ENCODE measurements at places on chromosomes 5 and 9.

DNA sequence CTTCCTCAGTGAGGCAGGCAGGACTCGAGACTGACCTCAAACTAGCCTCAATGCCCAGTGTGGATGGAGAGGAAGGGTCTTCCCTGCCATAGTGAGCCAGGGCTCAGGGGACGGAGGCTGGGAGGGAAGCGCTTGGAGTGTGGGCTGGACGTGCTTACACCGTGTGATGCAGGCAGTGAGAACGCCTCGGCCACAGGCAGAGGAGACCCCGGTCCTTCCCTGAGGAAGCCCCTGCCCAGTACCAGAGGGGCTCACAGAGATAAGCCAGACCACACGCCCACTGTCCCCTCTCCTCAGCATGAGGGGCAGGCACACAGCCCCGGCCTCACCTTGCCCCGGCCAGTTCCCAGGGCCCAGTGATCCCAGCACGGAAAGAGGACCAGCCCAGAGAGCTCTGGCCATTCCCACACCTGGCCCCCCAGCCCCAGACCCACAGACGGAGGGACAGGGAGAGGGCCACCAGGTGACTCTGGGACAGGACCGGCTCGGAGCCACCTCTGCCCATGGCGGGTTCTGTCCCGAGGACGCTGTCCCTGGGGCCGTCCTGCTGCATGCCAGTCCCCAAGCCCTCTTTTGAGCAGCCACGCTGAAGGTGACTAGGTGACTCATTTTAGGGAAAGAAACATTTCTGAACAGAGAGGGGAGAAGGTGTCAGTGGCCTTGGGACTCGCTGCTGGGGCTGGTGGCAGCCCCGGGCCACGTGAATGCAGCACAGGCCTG lies 6.0 kb upstream of the NSMF start:
- no peak for DNase-seq

DNA sequence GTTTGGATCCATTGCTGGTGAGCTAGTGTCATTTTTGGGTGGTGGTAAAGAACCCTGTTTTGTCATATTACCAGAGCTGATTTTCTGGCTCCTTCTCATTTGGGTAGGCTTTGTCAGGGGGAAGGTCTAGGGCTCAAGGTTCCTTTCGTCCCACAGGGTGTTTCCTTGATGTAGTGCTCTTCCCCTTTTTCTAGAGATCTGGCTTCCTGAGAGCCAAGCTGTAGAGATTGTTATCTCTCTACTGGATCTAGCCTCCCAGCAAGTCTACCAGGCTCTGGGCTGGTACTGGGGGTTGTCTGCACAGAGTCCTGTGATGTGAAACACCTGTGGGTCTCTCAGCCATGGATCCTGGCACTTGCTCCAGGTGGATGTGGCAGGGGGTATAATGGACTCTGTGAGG lies 145.9 kb downstream of the HINT1 start:
- DNase-seq, result no peak

- no peak for DNase-seq
These were observed 5.8 kb downstream of the MACROH2A1 start for GRCh38 chr5:135393229-135393628.

- peak; percentile 65 for DNase-seq
These were observed 120.5 kb downstream of the FBXL7 start for GRCh38 chr5:15620501-15620900.

DNA sequence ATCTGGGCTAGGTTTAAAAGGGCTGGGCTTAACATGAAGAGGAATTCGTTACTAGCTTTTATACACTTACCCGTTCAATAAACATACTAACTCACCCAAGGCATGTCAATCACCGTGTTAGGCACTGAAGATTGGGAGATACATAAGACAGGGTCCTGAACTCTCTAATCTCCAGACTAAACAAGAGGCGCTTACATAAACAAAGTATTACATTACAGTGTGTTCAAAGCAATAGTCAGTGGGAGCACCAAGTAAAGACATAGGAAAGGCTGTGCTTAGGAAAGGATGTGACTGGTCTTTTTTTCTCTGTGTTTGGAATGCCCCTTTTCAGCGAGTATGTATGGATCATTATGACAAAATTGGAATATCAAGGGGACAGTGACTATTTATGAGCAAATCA lies 203.6 kb upstream of the ADRA1B start:
- peak; percentile 4 for DNase-seq

GRCh38 chr9:83508067-83508466 lies 30.1 kb downstream of the FRMD3 start:
- DNase-seq, result no peak

- DNase-seq, result no peak
These were observed 34.2 kb upstream of the SUB1 start for GRCh38 chr5:32551194-32551593.

GRCh38 chr5:117792476-117792875 lies 1195.9 kb downstream of the DTWD2 start:
- no peak for DNase-seq

DNA sequence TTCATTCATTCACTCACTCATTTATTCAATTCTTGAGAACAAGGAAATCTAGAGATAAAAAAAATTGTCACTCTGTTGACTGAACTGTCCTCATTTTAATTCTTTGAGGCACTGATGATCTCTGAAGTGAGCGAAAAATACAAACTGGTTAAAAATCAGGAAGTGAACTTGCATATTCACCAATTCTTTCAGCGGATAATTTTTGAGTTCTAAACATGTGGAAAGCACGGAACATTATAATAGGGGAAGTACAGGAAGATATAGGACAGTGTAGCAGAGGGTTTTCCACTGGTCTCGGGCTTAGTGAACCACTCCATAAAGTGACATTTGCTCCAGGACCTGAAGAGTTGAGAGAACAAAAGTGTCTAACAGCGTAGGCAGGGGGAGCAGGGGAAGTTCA lies 169.5 kb downstream of the TLR4 start:
- DNase-seq, result no peak

GRCh38 chr5:1413211-1413610 lies 32.0 kb downstream of the SLC6A3 start:
- no peak for DNase-seq

GRCh38 chr5:138468966-138469539 lies 3.8 kb downstream of the EGR1 start:
- DNase-seq, result peak; percentile 79

DNA sequence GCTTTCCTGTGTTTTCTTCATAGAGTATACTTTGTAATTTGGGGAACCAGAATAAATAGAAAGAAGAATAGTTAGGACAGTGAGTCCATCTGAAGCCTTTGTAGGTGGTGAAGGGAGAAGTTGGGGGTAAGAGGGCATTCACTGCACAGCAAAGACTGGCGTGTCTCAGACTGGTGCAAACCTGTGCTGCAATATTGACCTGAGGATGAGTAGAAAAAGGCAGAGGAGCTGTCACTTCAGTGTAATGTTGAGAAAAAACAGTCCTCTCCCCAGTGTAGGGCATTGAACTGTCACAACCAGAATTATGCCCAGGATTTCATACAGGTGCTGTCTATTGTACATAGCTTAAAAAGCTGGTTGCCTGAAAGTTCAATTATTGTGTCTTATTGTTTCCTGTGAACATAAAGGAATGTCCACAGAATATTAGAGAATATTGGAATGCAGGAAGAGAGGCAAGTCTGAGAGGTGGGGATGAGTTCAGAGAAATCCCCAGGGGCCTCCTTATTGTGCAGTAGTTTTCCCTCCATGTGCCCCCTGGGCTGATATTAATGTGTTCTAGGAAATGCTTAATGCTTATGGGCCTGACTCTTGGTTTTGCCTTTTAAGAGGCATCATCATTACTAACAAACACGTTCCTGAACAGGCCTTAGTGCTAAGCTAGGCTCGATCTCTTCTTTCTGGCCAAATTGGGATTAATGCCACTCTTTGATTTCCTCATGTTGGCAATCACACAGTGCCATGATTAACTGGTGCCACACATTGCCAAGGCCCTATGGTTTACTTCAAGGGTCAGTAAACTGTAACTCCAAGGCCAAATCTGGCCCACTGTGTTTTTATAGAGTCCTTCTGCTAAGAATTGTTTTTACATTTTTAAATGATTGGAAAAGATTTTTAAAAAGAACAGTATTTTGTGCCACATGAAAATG lies 34.0 kb downstream of the DAPK1 start:
- no peak for DNase-seq

GRCh38 chr5:72351376-72351775 lies 31.2 kb downstream of the PTCD2 start:
- no peak for DNase-seq

DNA sequence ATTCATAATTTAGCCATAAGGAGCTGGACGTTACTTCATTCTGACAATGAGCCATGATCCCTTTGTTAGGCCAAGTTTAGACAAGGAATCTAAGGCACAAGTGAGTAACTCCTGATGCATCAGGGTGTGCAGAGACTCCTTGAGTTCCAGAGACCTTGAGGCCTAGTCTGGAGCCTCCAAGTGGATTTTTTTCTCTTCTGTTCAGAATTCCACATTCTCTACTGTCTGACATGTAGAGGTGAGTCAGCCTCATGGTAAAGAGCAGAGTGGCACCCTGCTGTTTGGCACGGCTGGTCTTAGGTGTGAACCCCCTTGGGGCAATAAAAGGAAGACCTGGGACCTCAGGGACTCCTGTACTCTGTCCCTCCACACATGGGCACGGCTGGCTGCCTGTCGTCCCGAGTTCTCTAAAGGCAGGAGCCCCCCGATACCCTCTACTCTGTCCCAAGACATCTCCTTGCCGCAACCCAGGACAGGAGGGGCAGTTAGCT lies 22.0 kb upstream of the TGFBI start:
- DNase-seq, result peak; percentile 50

- DNase-seq, result no peak
These were observed 26.4 kb downstream of the TNFAIP8 start for GRCh38 chr5:119382169-119382568.

DNA sequence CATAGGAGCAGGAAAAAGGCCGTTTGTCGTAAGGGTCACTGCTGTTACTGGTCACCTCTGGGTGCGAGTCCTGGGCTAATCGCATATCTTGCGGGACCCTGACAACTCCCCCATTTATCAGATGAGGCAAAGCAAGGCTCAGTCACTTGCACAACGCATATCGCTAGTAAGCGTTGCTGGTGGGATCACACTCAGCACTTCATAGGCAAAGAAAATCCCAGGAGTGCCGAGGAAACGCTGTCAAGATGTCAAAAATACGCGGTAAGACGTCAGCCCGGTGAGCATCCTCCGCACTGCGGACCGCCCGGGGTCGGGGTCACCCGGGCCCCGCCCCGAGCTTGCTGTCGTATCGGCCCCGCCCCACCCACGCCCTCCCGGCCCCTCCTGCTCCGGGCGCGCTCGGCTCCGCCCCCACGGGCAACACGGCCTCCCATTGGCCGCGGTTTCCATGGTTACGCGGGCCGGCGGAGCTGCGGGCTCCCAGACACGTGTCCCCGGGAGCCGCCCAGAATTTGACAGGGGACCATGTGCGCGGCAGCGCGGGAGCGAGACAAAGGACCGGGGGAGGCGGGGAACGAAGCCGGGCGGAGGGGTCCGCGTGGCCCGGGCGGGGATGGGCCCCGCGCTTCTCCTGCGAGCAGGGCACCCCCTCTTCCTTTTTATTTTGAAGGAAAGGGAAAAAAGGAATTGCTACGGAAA lies 80.2 kb upstream of the IER5L start:
- DNase-seq, result peak; percentile 70

DNA sequence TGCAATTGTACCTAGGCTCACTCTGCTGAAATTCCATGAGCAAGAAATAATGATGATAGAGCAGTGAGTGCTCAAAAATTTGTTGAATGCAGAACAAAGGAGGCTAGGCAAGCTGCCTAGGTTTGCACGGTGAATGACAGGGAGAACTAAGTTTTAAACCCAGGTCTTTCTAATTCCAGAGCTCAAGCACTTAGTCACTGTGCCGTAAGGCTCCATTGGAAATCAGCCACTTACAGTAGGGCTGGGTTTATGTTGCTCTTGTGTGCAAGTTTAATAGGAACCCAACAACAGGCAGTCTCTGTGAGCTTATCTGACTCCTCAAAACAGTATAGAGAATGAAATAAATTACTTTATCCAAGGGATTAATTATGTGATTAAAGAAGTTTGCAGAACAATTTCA lies 147.0 kb downstream of the CSNK1G3 start:
- no peak for DNase-seq

- DNase-seq, result no peak
These were observed 49.9 kb upstream of the JAK2 start for GRCh38 chr9:4935001-4935672.

DNA sequence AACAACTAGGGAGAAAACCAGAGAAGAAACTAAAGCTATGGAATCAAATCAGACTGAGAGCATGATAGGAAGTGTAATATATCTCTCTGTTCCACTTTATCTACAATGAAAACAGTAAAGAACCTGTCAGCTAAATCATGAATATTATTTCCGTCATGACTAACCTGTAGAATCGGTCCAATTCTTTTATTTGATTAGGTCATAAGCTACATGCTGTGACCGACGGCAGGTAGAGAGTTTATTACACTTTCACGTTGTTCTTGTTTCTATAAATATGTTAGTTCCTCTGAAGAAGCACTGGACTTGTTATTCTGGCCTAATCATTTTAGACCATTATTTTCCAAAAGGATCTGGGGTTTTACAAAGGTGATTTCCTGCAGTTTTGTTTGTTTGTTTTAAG lies 91.1 kb downstream of the DMRTA1 start:
- DNase-seq, result no peak

GRCh38 chr9:116471944-116472506 lies 215.1 kb upstream of the TRIM32 start:
- DNase-seq, result no peak

GRCh38 chr5:509611-510185 lies 14.6 kb downstream of the SLC9A3 start:
- DNase-seq, result no peak

DNA sequence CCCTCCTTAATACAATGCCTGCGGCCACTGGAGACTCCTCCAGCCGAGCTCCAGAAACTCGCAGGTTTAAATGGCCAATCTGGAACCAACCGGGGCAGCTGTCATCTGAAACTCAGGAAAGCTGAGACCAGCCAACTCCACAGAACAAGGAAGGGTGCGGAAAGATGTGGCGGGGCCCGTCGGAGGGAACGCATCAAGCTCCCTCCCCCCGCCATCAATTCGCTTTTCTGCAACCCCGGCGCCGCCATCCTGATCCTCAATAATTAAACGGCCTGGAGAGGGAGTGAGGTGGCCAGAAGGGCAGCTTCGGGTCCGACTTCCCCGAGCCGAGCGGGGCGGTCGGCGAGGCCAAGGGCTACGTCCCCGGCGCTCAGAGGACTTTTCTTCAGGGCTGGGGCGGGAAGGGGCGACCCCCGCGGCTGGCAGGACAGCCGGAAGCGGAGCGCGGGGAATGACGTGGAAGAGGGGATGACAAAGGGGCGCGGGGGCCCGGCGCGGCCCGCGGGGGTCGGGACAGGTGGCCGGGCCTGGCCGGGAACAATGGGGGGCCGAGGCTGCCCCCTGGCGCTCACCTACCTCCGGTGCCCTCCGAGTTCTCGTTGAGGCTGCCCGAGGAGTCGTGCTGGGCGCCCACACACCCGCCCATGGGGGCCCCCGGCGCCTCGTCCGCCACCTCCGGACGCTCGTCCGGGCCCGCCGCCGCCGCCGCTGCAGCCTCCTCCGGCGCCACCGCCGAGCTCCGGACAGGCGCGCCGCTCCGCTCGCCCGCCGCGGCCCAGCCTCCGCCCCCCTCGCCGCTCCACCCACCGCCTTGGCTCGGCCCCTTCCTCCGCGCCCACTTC lies at the start of gene UBTD2:
TSS of gene UBTD2 (minus strand) at position 745 of the 842 bp plus-strand sequence. CDS start at position 646, 99 bp downstream.
- no peak for DNase-seq
